Epithelial cell of proximal tubule (primary cell): ENCODE measurements at places on chromosomes 2 and 18.

GRCh38 chr2:65204461-65205210 is 23.0 kb upstream of the ACTR2 start:
- no peak for DNase-seq

- no peak for DNase-seq
These were observed 518.9 kb upstream of the RAB6C start for GRCh38 chr2:129460299-129461198.

DNA sequence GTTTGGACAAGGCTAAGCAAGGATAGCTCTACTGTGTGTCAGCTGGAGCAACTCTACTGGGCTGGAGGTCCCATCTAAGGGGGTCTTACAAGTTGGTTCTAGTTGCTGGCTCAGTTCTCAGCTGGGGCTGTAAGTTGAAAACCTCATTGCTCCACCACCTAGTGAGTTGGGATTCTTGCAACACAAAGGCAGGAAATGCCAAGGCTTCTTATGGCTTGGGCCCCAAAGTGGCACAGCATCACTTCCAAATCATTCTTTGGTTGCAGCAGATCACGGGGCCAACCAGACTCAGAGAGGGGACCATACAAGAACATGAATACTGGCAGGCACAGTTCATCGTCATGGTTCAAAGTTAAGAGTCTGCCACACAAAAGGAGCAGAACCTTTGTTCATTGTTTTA is 332.7 kb downstream of the LRRTM1 start:
- no peak for DNase-seq

DNA sequence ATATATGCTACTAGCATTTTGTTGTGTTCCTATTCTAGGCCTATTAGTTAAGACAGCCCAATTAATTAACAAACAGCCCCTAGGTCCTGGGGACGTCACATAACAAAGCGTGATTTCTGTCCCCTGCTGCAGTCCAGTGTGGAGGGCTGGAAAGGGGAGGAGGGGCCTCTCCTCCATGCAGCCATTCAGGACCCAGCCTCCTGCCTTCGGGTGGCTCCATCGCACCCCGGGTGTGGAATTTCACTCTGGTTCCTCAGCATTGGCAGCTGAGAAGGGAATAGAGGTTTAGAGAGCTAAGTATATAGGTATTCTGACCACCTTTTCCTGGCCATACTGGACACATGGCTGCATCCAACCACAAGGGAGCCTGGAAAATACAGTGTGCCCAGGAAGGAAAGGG is 42.4 kb downstream of the MC2R start:
- DNase-seq, result no peak

DNA sequence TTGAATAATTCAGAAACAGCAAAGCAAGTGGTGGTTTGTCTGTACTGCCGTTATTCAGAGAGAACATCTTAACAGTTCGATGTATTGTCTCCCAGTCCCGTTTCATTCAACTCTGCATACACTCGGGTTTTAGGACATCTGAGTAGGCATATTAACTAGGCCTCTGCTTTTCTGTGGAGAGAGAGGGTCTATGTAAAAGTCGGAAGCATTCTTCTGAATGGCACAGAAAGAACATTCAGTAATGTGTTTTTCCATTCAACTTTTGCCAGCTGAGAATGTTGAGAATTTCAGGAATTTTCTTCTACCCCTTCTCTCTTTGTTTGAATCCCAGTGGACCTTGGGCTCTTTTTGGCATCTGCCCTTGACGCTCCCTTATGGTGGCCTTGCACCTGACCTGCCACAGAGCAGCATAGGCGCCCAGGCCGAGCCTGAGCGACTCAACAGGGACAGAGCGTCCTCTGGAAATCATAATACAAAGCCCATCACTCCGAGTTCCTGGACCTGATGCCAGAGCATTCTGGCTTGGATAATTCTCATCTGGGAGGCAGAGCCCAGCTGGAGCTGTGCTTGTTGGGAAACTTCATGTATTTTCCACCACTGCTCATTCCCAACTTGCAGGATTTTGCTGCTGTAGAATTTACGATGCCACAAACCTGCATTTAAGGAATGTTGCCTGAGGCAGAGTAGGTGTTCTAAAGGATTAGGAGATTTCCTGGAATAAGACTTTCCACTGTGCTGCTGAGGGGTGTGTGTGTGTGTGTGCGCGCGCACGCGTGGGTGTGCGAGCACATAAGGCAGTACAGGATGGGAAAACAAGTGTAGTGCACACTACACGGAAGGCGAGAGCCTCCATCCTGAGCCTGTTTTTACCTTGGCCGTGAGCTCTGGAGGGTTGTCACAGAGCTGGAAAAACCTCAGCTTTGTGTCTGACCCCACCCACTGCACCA is 77.2 kb upstream of the TXNDC2 start:
- no peak for DNase-seq

GRCh38 chr2:74747411-74748080 is 86.4 kb upstream of the HK2 start:
- no peak for DNase-seq

DNA sequence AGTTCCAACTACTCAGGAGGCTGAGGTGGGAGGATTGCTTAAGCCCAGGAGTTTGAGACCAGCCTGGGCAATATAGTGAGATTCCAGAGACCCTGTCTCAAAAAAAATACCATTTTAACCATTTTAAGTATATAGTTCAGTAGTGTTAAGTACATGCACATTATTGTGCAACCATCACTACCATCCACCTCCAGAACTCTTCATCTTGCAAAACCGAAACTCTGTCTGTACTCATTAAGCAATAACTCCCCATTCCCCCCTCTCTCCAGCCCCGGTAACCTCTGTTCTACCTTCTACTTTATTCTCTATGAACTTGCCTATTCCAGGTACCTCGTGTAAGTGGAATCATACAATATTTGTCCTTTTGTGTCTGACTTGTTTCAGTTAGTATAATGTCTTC is 86.4 kb downstream of the GFPT1 start:
- no peak for DNase-seq

GRCh38 chr2:120904830-120905234 is 169.2 kb downstream of the GLI2 start:
- DNase-seq, result no peak

DNA sequence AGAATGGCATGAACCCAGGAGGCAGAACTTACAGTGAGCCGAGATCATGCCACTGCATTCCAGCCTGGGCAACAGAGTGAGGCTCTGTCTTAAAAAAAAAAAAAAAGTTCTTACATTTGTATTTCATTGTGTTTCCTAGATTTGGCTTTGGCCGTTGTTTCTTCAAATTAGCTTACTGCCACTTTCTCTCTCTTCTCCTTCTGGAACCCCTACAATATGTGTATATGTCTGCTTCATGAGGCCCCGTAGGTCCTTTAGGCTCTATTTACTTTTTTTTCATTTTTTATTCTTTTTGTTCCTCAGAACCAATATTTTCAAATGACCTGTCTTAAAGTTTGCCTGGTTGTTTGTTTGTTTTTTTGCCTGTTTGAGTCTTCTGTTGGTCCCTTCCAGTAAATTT is 41.2 kb downstream of the RMDN2 start:
- no peak for DNase-seq

DNA sequence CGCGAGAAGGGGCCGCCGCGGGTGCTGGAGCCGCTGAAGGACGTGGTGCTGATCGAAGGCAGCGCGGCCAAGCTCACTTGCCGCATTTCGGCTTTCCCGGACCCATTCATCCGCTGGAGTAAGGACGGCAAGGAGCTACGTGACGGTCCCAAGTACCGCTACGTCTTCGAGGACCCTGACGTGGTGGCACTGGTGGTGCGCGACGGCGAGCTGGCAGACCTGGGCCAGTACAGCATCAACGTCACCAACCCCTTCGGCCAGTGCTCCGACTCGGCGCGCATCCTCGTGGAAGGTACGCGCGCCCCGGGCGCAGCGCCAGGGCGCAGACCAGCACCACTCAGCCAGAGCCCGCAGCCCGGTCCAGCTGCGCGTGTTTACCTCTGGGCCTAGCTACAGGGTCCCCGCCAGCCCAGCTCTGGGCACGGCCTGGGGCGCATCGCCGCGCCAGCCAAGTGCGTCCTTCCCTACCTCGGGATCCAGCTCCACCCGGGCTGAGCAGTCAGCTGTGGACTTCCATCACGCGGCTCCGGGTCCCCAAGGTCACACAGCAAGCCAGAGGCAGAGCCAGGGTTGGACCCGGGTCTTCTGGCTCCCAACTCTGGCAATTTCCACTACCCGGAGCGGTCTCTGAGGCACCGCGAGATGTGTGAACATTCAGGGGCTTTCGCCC is 1.7 kb upstream of the GMPPA start:
- no peak for DNase-seq
